Smooth muscle cell of the coronary artery (primary cell): ENCODE measurements at places on chromosomes 1 and 21. TPM values are rescaled to one million over a fixed set of nuclear protein-coding genes. Genes with fewer than 3 reads are reported as not detected.

TCHH gene
- 0.08 and 0.12 TPM in 2 replicates for total RNA-seq

CYP4A11 gene
- not detected in 2 replicates for total RNA-seq

POU3F1 gene
- total RNA-seq: not detected in 2 replicates

DISP3 gene
- total RNA-seq: under 0.01 TPM in 1 of 2 replicates, not detected in the other

WNT9A gene
- total RNA-seq: 0.23 and 0.70 TPM in 2 replicates

FABP3 gene
- total RNA-seq: 19.1 and 79.4 TPM in 2 replicates

RAB25 gene
- total RNA-seq: not detected in 2 replicates

AVPR1B gene
- not detected in 2 replicates for total RNA-seq
